ENCODE measurements at places on chromosomes 11 and 22.

DNA sequence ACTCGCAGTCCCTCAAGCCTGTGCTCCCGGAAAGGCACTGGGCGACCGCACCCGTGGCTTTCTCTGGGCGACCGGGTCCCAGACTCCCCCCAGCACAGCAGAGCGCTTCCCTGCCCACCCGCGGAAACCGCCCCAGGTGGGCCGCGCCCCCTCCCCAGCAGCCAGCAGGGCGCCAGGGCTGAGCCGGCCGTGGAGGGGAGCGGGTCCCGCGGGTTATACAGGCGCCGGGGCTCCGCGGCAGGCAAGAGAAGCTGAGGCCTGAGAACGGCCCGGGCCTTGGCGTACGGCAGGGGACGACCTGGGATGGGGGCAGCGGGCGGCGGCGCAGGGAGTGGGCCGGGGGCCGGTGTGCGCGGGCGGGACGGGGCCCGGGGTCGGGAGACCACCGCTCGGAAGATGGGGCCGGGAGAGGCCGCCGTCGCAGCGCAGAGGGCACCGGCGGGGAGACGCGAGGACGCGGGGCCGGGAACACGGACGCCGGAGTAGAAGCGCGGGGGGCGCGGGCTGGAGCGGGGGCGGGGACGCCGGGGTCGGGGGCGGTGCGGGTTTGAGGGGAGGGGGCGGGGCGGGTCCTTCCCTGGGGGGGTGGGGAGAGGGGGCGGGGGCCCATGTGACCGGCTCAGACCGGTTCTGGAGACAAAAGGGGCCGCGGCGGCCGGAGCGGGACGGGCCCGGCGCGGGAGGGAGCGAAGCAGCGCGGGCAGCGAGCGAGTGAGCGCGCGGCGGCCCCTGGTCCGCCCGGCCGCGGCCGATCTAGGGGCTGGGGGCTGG, at the start of gene MDK:
TSS of gene MDK (plus strand) at position 622 of the 771 bp plus-strand sequence. CDS start 389 bp downstream, outside the sequence.
- no peak for DNase-seq

GRCh38 chr11:128733440-128734102, 39.7 kb downstream of the FLI1 start:
- no peak for DNase-seq

DNA sequence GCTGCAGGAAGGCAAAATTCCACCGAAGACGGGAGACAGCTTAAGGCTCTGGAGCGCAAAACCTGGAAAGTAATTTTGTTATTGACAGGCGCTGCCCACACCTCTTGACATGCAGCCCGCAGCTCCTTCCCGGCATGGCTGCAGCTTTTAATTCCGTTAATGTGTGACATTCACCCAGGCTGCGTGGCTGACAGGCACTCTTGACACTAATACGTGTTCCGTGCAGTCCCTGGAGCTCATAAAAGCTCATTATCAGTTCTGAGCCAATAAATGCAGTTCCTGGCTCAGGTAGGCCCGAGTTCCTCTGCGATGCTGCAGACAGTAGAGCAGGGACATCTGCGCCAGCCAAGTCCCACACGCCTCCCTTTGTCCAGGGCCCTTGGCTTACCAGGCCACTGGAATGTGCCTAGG, 34.8 kb downstream of the TSPAN18 start:
- no peak for DNase-seq

- no peak for DNase-seq
These were observed 2.1 kb upstream of the BARX2 start for GRCh38 chr11:129373489-129373953.

- DNase-seq: peak; percentile 77
These were observed 17.5 kb downstream of the ATG16L2 start for GRCh38 chr11:72831521-72832300.

DNA sequence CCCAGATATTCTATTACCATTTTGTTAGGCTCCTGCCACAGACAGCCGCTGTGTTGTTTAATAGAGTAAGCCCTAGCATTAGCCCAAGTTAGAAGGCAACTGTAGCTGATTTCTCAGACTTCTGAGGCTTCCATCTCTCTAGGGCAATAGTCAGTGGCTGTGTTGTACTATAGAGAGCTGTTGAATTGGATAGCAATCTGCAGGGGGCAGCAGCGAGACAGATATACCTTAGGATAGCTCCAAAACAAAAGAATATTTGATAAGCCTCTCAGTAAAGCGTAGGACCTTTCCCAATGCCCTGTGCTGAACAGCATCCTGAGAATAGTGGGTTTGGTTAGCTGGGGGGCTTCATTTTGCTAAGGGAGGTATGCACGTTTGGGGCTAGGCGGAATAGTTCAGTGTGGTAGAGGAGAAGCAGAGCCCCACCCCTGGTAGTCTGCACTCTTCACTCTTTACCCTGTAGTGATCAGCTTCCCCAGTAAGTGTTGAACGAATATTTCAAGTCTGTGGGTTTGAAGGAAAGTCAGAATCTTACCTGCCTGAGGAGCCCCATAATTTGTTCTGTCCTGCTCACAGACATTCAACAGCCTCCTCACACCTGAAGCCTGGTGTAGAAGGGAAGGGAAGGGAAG, 515.1 kb downstream of the INSC start:
- no peak for DNase-seq

DNA sequence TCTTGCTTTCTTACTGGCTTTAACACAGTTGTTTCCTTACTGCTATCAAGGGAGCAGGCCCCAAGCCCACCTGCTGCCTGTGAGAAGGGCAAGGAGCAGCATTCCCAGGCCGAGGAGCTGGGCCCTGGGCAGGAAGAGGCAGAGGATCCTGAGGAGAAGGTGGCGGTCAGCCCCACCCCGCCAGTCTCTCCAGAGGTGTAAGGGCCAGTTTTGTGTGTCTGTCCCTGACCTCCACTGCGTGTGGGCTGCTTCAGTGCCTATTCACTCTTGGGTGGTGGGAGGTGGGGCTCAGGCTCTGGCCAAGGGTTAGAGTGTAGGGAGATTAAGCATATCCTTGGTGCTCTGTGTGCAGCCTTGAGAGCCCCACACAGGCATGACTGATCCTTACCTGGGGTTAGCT, 55.1 kb downstream of the CEP164 start:
- DNase-seq: no peak

Measured in fibroblast of upper back skin (primary cell).